Natural killer cell treated with Interleukin-12 subunit alpha and Interleukin-12 subunit beta and Interleukin-15 and Interleukin-18, amount 100 ng/mL, for 72 hours (primary cell): ENCODE measurements at places on chromosomes 6 and 20.
A peak's percentile ranks its signal among the peaks of the same experiment; 100 is the strongest.

- DNase-seq = no peak
- H3K27ac ChIP-seq = no peak overlapping the region
- no peaks in the 10 kb centered on the region for H3K4me1 ChIP-seq
- H3K36me3 ChIP-seq = no peaks in the 10 kb centered on the region
- H3K4me3 ChIP-seq = no peak overlapping the region
- H3K27me3 ChIP-seq = no peaks in the 10 kb centered on the region
Observed at GRCh38 chr20:14067603-14068002, 72.3 kb downstream of the MACROD2 start.

DNA sequence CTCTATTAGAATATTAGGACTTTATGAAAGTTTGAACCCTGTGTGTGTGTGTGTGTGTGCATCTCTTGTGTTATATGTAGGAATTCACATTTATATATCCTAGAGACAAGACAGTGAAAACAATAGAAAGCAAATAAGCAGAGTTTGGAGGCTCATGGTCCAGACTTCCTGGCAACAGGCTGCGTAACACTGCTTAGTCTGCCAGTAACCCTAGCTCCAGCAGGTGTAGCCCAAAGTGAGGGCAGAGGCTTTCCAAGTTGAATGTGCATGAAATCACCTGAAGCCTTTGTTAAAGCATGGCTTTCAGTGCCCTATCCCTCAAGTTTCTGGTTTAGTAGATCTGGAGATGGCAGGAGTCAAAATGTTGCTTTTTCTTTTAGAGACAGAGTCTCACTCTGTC is 569.9 kb downstream of the KIF16B start:
- no peak overlapping the region for H3K4me3 ChIP-seq
- no peak overlapping the region for H3K27ac ChIP-seq
- H3K4me1 ChIP-seq = no peaks in the 10 kb centered on the region

GRCh38 chr6:127300411-127300810 is 33.7 kb downstream of the RNF146 start:
- peaks cover 7% of the 10 kb centered on the region for H3K4me1 ChIP-seq
- H3K27ac ChIP-seq = no peak overlapping the region
- H3K36me3 ChIP-seq = peaks cover 1% of the 10 kb centered on the region
- no peak for DNase-seq

DNA sequence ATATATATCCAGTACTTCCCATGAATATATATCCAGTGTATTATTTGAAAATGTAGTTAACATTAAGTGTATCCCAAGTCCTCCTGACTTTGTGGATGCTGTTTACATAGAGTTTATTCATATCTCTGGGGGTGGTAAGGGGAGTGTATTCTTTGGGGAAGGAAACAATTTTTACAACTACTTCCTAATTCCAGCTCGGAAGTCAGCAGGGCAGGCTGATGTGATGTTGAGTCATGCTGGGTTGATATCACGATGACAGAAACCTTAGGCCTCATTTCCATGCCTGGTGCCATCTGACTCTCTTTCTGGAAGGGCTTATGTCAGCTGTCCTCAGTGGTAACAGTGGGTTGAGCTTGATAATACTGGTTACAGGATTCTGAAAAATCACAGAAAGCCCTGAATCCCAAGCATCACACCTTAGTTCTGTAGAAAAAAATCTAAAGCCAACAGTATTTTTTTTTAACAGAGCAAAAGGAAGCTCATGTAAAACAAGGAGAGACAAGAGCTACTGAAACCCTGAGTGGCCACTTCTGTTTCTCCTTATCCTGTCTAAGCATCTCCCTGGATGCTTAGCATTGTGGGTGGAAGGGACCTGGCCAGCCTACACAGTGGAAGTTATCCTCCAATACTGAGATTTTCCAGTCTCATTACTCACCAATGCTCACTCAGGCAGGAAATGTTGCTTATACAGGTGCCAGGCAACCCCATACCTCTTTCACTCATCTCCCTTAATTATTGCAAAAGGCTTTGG is 75.2 kb upstream of the IYD start:
- no peak overlapping the region for H3K27ac ChIP-seq
- no peaks in the 10 kb centered on the region for H3K4me1 ChIP-seq
- H3K27me3 ChIP-seq = peaks cover 10% of the 10 kb centered on the region
- H3K36me3 ChIP-seq = peaks cover 8% of the 10 kb centered on the region
- H3K4me3 ChIP-seq = no peak overlapping the region

GRCh38 chr6:158068893-158069799 is 87.5 kb downstream of the SYNJ2 start:
- H3K36me3 ChIP-seq = no peaks in the 10 kb centered on the region
- peak overlapping the region; percentile 66 for H3K27ac ChIP-seq
- peak; percentile 49 for DNase-seq

- no peak overlapping the region for H3K4me3 ChIP-seq
- H3K27me3 ChIP-seq = no peaks in the 10 kb centered on the region
- peaks cover 19% of the 10 kb centered on the region for H3K36me3 ChIP-seq
Observed at GRCh38 chr6:154223296-154223695, 133.3 kb downstream of the IPCEF1 start.

DNA sequence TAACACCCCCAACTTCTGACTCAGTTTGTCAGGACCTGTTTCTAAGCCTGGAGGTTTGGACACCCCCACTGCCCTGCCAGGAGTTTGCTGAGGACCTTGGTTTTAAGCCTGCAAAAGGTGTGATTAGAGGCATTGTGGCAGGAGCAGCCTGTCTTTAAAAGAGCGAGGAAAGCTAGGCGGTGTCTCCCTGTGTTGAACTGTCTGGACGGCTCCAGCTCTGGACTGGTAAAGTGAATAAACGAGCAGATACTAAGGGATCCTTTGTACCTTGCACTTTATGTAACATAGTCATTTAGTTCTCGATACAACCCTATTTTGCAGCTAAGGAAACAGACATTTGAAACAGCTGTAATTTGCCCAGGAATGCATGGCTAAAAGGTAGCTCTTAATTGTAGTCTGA is 14.4 kb downstream of the FAM83D start:
- H3K27me3 ChIP-seq = no peaks in the 10 kb centered on the region
- H3K36me3 ChIP-seq = peaks cover 4% of the 10 kb centered on the region
- no peak for DNase-seq
- no peak overlapping the region for H3K4me3 ChIP-seq
- no peak overlapping the region for H3K27ac ChIP-seq
- peaks cover 5% of the 10 kb centered on the region for H3K4me1 ChIP-seq

GRCh38 chr20:10655720-10656669 is 17.8 kb downstream of the JAG1 start:
- no peaks in the 10 kb centered on the region for H3K36me3 ChIP-seq
- no peak for DNase-seq
- no peak overlapping the region for H3K27ac ChIP-seq
- no peak overlapping the region for H3K4me3 ChIP-seq
- no peaks in the 10 kb centered on the region for H3K4me1 ChIP-seq
- H3K27me3 ChIP-seq = no peaks in the 10 kb centered on the region

DNA sequence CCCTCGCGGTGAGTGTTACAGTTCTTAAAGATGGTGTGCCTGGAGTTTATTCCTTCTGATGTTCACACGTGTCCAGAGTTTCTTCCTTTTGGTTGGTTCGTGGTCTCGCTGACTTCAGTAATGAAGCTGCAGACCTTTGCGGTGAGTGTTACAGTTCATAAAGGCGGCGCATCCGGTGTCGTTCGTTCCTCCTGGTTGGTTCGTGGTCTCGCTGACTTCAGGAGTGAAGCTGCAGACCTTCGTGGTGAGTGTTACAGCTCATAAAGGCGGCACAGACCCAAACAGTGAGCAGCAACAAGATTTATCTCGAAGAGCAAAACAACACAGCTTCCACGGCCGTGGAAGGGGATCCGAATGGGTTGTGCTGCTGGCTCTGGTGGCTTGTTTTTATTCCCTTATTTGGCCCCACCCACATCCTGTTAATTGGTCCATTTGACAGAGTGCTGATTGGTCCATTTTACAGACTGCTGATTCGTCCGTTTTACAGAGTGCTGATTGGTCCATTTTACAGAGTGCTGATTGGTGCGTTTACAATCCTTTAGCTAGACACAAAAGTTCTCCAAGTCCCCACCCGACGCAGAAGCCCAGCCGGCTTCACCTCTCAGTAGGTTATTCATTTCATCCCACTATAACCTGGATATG is 48.2 kb upstream of the ARG1 start:
- H3K27me3 ChIP-seq = no peaks in the 10 kb centered on the region
- no peak for DNase-seq
- H3K4me1 ChIP-seq = peaks cover 25% of the 10 kb centered on the region
- no peaks in the 10 kb centered on the region for H3K36me3 ChIP-seq
- H3K4me3 ChIP-seq = peak overlapping the region; percentile 77

DNA sequence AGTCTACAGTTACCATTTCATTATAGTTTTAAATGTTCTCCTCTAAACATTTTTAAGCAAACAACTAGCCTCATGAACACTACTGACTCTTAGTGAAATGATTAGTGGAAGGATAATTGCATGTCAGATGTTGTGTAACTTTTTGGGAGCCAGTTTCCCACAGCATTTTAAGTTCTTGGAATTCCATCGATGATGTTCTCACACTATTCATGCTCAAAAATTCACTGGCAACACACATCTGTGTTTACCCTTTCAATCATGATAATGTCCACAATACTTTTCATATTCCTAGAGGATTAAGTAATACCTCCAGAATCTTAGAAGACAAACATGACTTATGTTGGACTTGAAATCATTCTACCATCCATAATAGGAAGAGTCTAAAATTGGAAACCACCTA is 678.1 kb upstream of the ID4 start:
- H3K27me3 ChIP-seq = no peaks in the 10 kb centered on the region
- no peak overlapping the region for H3K4me3 ChIP-seq
- no peaks in the 10 kb centered on the region for H3K4me1 ChIP-seq

DNA sequence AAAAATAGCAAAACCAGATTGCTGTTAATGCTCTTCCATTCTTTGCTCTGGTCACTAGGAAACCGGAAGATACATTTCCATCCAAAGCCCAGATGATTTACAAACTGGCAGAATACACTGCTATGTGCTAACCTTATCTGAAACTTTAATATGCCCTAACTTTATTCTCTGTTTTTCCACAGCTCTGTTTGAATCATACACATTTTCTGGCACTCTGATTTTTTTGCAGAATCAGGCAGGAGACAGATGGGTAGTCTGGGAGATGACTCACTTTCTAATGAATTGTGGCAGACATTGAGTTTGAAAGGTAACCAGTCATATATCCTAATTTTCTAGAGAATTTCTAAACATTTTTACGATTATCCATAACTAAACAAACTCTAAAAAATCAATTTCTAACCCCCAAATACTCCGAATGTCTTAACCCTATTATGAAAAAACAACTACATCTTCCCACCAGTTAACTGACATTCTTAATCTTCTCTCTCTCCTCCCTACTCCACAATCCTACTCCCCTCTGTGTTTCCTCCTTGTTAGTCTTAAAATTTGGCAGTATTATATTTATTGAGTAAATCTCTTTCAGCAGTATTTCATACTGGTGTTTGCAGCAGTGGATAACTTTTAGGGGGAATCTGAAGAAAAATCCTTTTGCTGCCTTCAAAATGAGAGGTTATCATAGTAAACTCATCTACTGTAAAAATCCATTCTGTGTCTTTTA is 63.5 kb downstream of the MAN1A1 start:
- H3K27ac ChIP-seq = no peak overlapping the region
- no peak overlapping the region for H3K4me3 ChIP-seq
- no peak for DNase-seq
- peaks cover 17% of the 10 kb centered on the region for H3K4me1 ChIP-seq

DNA sequence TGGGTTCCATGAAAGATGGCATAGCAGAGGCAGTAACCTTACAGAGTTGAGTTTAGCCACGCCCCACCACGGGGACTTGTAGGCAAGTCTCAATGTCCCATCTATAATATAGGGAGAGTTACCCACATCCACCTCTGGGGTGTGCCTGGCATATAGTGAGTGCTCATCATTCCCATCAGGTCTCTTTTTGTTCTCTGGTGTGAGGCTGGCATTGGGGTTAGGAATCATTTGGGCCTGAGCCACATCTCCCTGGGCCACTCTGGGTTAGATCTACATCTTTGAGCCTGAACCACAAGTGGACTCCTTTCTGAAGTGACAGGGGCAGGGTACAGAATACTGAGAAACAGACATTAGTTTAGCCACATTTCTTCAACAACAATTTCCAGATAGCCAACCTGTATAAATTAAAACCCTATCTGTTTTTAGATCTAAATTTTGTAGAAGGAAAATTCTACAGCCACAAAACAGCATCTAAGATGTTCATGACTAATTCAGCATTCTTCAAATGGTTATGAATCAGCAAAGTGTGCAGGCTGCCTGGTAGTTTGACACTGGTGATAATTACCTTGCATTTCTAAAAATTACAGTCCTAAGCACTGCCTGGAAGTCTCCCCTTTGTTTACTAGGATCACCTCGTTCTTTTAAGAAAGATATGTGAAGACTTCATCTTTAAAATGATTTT is 20.1 kb downstream of the RNF24 start:
- H3K36me3 ChIP-seq = no peaks in the 10 kb centered on the region
- no peak for DNase-seq
- H3K4me1 ChIP-seq = peaks cover 23% of the 10 kb centered on the region
- peak overlapping the region; percentile 57 for H3K27ac ChIP-seq
- peak overlapping the region; percentile 47 for H3K4me3 ChIP-seq

- no peak for DNase-seq
- H3K4me3 ChIP-seq = no peak overlapping the region
- no peak overlapping the region for H3K27ac ChIP-seq
- peaks cover 19% of the 10 kb centered on the region for H3K36me3 ChIP-seq
Observed at GRCh38 chr6:14138701-14139215, 21.2 kb downstream of the CD83 start.

- no peaks in the 10 kb centered on the region for H3K36me3 ChIP-seq
- no peak for DNase-seq
- H3K4me1 ChIP-seq = no peaks in the 10 kb centered on the region
- H3K27ac ChIP-seq = no peak overlapping the region
Observed at GRCh38 chr6:19655744-19656143, 181.4 kb upstream of the ID4 start.

DNA sequence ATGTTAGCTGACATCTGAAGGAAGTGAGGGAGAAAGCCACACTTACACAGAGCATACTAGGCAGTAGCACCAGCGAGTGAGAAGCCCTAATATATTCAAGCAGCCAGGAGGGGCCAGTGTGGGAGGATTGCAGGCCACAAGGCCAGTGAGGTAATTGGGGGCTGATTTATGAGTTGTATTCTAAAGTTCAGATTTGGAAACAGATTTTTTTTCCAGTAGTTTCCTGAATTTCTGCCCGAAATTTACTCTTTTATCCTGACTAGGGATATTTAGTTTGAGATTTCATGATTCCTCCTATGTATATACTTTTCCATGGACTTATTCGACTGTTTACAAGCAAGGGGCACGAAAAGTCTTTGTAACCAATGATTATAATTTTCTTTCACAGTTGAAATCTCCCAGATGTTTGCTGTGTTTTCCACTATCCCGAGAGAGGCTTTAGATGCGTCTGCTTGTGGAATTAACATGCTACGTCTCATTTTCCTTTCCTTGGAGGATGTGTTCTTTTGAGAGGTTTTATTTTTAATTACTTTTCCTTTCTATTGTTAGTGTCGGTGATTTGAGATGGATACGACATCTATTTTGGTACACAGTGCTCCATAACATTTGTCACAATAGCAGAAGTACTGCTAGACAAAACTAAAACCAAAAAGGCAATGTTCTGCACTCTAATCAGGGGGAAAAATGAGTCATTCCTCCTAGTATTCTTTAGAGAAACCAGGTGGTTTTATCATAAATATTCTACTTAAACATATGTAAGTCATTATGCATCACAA is 356.3 kb upstream of the HSF2 start:
- no peak for DNase-seq
- H3K27me3 ChIP-seq = no peaks in the 10 kb centered on the region
- H3K36me3 ChIP-seq = no peaks in the 10 kb centered on the region
- H3K4me1 ChIP-seq = peaks cover 15% of the 10 kb centered on the region
- no peak overlapping the region for H3K4me3 ChIP-seq
